NCI-H187 treated with DMSO at 0.1 percent for 48 hours (cell line): ENCODE measurements at places on chromosomes 2 and 18.
A peak's percentile ranks its signal among the peaks of the same experiment; 100 is the strongest.

- no peak for DNase-seq
Observed at GRCh38 chr18:61360404-61361383, 27.5 kb downstream of the CDH20 start.

- DNase-seq = no peak
Observed at GRCh38 chr2:118954297-118955060, 12.5 kb downstream of the MARCO start.

- DNase-seq = no peak
Observed at GRCh38 chr2:134703426-134703825, 15.4 kb downstream of the TMEM163 start.

DNA sequence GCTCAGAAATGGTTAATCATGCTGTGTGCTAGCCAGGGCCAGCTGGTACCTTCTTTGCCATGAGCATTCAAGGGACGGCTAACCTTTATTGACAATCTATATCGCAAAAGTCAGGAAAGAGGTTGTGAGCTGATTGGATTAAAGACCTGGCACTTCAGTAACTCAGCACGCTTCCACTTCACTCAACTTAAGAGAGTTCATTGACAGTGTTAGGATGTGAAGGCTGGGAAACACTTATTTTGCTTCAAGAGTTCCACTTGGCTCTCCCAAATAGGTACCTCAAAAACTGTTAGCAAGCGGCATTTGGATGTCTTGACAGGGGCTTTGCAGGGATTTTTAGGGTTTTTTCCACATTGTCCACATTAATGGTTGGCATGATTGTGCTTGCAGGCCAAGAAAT is 25.1 kb upstream of the TXNDC2 start:
- no peak for DNase-seq

- DNase-seq = no peak
Observed at GRCh38 chr18:13261661-13262357, 43.2 kb downstream of the LDLRAD4 start.

- DNase-seq = no peak
Observed at GRCh38 chr2:47336259-47337238, 66.4 kb upstream of the MSH2 start.

DNA sequence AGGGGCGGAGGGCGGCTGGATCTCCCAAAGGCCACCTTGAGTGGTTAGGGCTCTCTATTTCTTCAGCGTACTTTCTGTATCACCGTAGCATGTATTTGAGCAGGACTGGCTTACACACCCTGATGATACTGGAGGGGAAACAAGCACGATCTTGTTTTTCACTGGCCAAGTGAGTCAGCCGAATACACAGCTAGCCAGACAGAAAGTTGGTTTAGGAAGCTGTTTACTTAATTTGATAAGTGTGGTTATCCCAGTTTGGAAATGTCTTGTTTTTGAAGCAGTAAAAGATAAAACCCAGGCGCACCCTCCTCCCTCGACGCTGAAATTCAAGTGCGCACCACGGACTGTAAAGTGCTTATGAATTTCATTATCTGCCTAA is 582 bp downstream of the RIOK3 start:
- DNase-seq = no peak

GRCh38 chr18:77209587-77209986 is 40.1 kb upstream of the GALR1 start:
- no peak for DNase-seq

GRCh38 chr2:163630836-163631235 is 105.0 kb downstream of the FIGN start:
- no peak for DNase-seq

GRCh38 chr2:201909961-201910361 is 103.6 kb downstream of the CDK15 start:
- no peak for DNase-seq

- DNase-seq = no peak
Observed at GRCh38 chr2:46181789-46182530, 115.2 kb upstream of the EPAS1 start.

GRCh38 chr18:67710639-67711038 is 194.1 kb upstream of the DSEL start:
- DNase-seq = no peak

- DNase-seq = no peak
Observed at GRCh38 chr2:238742066-238742465, 105.8 kb upstream of the TWIST2 start.

- no peak for DNase-seq
Observed at GRCh38 chr18:35618696-35619095, 37.2 kb downstream of the GALNT1 start.

DNA sequence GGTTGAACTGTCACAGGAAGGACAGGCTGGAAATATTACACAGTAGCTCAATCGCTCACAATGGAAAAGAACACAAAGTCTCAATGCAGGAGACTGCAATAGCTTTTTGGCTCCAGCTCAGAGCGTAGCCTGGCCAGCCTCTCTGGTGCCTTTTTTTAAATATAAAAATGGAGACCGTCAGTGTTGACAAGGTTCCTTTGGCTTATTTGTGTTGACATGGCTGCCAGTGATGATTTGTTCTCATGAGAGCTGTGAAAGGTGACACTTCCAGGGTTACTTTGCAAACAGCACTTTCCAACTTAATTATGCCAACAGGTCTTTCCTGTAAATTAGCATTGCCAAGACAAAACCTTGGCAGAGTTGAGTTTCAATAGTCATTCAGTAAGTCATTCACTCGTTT is 70.8 kb downstream of the KCNE4 start:
- DNase-seq = no peak

DNA sequence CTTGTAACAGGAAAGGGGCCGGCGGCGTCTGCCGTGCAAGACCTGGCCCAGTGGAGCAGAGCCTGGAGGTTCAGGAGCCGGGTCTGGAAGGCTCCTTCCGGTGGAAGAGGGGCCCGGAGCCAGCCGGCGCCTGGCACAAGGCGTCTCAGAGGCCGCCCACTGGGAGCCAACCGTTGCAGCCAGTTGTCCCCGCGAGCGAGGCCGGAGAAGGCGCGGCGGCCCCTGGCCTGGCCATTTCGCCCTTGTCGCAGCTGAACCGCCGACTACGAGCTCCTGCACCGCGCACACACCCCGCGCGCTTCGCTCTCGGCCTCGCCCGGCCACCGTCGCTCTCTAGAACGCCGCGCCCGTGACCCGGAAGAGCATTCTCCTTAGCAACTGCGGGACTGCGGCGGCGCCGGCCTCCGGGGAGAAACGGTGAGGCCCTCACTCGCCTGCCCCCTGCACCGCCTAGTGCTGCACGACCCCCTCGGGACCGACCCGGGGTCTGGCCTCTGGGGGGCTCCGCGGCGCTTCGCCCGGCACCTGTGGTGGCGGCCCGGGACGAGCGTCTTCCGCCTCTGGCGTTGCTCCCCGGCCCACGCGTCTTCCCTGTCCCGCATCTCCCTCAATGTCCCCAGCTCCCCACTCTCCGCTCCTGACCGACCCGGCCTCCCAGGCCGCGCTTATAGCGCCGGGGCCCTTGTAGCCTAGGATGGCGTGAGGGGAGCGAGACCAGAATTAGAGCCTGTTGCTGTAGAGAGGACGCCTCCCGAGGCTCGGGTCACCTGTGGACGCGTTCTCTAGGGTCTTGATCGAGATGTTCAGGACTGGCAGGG is at the start of gene DIS3L2:
Gene DIS3L2, plus strand, starts transcription at position 365 of the 818 bp plus-strand sequence. CDS start 53,215 bp downstream, outside the sequence.
- DNase-seq = peak; percentile 2
